ENCODE measurements at places on chromosomes 3 and 15. TPM values are rescaled to one million over a fixed set of nuclear protein-coding genes. Genes with fewer than 3 reads are reported as not detected.

CHRM5 gene
- total RNA-seq = 0.05 TPM

TEX55 gene
- total RNA-seq = not detected

CEP70 gene
- total RNA-seq = 7.0 TPM

PLA2G4B gene
- 4.9 TPM for total RNA-seq

DGKG gene
- total RNA-seq = 0.40 TPM

DCBLD2 gene
- 2.3 TPM for total RNA-seq

PARP3 gene
- 8.7 TPM for total RNA-seq
